Fibroblast of lung (primary cell): ENCODE measurements at places on chromosomes 13 and 19.

DNA sequence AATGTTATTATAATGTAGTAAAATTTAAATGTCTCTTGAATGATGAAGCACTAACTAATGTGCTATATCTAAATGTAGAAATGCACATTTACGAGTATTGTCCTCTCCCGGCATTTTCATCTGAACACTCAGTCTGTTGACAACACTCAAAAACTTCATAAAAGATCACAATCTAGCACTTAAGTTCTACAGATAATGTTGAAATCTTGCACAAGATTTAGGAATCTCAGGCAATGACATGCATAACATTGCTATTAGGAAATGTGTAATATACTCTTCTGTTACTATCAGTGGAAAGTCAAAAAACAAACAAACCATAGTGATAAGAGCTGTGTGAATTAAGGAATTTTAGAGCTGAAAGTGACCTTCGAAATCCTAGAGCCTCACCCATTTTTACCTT is 37.5 kb upstream of the XPO4 start:
- DNase-seq, result peak; percentile 47

DNA sequence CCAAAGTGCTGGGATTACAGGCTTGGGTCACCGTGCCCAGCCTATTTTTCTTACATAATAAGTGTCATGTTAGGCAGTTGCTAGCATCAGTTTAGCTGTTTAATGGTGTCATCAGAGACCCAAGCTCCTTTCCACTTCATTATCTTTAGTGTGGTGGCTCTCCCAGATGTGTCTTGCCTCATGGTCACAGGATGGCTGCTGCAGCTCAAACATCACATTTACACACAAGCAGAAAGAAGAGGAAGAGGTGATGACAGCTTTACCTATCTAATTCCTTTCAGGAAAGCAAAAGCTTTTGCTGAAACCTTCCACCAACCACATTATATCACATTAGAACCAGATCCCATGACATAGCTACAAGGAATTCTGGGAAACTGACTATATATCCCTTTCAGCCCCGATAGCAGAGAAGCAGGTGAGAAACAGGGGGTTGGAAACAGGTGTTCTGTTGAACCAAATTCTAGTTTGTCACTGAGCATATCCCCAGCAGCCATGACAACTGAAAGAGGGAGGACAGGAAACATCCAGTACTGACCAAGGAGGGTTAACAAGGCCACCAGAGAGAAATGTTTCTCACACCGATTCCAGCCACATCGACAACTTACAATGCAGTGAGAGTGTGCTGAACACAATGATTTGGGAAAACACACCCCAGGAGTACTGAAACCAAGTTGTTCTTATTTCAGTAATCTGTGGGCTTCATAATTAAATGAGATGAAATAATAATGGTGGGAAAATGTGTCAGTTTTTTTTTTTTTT is 617.0 kb downstream of the UQCRFS1 start:
- DNase-seq, result no peak

- DNase-seq, result no peak
These were observed 323.7 kb downstream of the MTUS2 start for GRCh38 chr13:29143847-29144246.

GRCh38 chr19:8938576-8938975 is 71.6 kb downstream of the MUC16 start:
- DNase-seq, result no peak

GRCh38 chr13:114219392-114219791 is 15.3 kb upstream of the CDC16 start:
- no peak for DNase-seq

DNA sequence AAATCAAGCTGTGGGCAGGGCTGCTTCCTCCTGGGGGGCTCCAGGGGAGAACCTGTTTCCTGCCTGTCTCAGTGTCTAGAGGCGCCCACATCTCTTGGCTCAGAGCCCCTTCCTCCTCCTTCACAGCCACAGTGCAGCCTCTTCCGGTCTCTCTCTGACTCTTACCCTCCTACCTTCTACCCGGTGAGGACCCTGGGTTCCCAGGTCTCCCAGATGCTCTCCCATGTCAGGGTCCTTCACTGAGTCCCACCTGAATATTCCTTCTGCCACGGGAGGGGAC is 153.1 kb downstream of the KDM4B start:
- DNase-seq, result no peak

DNA sequence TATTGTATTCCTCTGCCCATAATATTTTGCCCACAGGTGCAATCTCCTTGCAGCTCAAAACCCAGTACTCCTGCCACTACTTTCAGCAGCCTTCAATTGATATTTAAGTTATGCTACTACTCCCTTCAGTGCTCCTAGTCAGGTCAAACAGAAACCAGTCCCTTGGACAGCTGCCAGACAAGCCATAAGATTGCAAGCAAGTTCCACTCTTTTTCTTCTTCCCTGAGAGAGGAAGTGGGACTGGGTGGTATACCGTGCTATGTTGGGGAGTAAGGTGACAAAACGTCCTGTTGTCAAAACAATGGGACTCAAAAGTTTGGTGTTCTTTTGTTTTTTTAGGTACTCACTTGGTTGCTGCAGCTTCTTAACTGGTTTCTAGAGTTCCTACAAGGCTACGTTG is 63.1 kb upstream of the FRY start:
- DNase-seq, result no peak

DNA sequence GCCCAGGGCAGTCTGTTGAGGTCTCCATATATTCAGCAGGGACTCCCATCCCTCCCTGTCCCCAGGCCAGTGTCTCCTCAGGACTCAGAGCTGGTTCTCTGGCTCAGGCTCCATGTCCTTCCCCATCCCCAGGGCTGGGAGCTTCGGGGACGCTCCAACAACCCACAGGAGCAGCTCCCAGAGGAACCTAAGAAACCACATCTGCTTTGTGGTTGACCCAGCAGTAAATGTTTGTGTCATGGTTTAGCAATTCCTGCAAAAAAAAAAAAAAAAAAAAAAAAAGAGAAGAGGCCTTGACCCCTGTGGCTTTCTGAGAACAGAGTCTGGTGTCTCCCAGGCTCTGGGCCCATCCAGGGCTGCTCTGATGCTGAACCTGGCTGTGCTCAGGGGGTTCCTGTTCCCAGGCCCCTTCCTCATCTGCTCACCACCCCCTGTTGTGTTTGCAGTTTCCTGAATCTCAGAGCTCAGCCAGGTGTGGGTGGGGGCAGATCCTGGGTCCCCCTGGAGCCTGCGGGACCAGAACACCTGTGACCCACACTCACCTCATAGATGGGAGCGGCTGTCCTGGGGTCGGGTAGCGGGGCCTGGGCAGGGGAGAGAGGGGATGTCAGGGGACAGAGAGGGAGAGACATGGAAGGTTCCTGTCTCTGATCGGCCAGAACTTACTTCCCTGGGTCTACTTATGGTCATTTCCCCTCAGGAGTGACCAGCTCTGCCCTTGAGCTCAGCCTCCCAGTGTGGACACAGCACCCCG is 25.2 kb upstream of the CEACAM1 start:
- peak; percentile 79 for DNase-seq

DNA sequence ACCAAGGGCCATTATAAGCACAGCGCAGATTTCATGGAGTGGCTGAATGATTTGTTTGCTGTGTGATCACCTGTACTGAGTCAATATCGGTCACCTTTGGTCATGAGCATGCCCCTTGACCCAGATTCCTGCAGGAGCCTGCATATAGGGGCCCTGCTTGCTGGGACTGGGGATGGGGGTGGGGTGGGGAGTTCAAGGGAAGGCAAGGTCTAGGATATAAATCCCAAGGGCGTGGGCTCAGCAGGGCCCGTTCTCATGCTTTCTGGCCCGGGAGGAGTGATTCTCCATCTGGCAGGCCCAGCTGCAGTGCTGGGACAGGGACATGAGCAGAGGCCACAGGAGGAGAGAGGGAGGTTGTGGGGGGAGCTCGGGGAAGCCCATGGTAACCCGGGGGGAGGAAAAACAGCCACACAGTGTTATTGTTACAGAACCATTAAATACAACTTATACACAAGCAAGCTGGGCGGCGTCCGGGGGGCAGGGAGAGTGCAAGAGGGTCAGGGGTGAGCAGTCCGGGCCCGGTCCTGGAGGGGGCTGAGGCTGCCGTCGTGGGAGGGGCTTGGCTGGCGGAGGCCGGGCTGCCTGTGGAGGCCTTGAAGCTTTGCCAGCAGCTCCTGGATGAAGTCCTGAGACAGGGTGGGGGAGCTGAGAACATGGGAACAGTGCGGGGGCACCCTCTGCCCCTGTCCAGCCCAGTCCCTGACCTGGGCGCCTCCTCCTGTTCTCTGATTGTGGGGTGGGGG is 5.2 kb downstream of the PPP1R14A start:
- DNase-seq, result no peak

DNA sequence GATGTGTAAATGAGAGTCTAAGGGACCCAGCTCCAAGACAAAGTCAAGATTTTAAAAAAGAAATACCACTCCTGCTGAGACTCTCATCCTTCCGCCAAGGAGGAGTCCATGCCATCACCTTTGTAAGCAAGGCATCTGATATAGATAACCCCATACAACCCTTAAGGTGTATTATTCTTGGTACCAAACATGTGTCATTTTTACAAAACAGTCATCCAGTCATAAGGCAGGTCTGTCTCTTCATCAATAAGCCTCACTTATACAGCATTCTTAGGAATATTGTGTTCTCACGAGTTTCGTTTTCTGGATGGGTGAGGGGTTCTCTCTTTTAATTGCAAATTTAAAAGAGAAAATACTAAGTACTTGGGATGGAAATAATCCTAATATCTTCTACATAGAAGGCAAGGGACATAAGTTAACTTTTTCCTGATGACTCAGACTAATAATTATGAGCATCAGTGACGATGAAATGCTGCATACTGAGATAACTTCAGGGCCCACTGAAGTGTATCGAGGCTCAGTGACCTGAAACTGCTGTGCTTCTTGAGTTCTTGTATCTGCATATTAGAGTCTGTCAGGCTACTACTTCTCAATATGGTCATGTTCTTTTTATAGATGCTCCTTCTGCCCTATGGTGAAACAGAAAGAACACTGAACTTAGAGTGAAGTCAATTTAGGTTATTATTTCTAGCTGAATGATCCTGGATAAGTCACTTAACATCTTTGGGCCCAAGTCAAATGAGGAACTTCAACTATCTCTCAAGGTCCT is 166.6 kb downstream of the KLF12 start:
- DNase-seq, result peak; percentile 15

- peak; percentile 69 for DNase-seq
These were observed at the start of gene FXYD5 for GRCh38 chr19:35154525-35155406. Gene FXYD5 (plus strand): TSS chr19:35154735. CDS start chr19:35155551, 816 bp downstream.
